Renal cortex interstitium (tissue), 15 donors: ENCODE measurements at places on chromosomes 6 and 20.
A peak's percentile ranks its signal among the peaks of the same experiment; 100 is the strongest.

- no peak for DNase-seq
These were observed 4.0 kb upstream of the GABRR1 start for GRCh38 chr6:89221129-89221528.

- no peak for DNase-seq
These were observed 59.9 kb upstream of the TINAG start for GRCh38 chr6:54248319-54248718.

- DNase-seq, result no peak
These were observed 236.6 kb upstream of the PDE10A start for GRCh38 chr6:165899611-165900010.

DNA sequence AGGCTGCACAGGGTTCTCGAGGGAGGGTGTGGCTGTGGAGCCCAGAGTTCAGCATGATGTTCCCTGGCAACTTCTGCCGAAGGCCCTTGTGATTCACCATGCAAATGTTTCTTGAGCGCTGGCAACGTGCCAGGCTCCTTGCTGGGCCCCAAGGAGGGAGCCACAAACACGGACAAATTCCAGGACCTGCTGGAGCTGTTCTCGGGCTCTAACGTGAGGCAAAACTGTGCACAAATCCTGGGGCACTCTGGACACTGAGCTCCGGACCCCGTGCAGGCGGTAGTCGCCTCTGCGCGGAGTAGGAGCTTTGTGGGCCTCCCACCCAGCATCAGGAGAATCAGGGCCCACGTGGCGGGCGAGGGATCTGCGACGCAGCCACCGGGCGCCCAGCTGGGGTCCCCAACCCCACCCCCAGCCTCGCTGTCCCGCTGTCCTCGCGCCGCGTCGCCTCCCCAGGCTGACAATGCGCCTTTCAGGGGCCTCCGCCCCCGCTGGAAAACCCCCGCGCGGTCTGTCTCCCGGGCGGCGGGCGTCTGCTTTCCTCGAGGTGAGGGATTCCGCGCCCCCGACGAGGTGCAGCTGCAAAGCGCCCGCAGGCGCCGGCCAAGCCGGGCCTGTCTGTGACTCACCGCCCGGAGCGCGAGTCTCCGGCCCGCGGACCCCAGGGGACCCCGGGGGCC, 31.7 kb upstream of the SCUBE3 start:
- no peak for DNase-seq

DNA sequence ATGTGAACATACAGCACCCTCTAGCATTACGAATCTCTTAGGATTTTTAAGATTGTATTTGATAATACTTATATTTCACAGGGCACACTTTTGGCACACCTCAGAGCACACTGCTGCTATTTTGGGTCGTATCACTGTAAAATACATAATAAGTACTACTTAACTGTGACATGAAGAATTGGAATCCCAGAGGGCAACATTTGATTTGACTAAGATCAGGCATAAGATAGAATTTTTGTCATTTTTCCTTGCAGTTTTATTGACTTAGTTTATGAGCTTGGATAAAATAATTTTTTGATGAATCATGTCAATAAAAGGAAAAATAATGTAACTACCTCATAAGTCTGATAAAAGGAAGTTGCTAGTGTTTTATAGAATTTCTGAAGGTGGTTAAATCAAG, 22.4 kb downstream of the MRS2 start:
- DNase-seq, result no peak

DNA sequence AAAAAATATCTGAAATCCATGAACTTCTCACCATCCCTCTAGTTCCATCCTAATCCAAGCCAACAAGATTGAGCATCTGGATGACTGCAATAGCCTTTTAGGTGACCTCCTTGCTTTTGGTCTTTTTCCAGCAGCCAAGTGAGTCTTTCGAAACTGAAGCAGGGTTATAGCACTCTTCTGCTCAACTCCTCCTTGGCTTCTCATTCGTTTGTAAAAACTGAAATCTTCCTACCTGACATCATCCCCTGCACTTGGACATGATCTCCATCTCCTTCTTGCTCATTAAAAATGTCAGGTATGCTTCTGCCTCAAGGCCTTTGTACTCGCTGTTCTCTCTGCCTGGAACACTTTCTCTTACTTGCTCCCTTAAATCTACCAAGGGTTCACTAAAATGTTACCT, 46.0 kb downstream of the STX7 start:
- DNase-seq, result no peak

DNA sequence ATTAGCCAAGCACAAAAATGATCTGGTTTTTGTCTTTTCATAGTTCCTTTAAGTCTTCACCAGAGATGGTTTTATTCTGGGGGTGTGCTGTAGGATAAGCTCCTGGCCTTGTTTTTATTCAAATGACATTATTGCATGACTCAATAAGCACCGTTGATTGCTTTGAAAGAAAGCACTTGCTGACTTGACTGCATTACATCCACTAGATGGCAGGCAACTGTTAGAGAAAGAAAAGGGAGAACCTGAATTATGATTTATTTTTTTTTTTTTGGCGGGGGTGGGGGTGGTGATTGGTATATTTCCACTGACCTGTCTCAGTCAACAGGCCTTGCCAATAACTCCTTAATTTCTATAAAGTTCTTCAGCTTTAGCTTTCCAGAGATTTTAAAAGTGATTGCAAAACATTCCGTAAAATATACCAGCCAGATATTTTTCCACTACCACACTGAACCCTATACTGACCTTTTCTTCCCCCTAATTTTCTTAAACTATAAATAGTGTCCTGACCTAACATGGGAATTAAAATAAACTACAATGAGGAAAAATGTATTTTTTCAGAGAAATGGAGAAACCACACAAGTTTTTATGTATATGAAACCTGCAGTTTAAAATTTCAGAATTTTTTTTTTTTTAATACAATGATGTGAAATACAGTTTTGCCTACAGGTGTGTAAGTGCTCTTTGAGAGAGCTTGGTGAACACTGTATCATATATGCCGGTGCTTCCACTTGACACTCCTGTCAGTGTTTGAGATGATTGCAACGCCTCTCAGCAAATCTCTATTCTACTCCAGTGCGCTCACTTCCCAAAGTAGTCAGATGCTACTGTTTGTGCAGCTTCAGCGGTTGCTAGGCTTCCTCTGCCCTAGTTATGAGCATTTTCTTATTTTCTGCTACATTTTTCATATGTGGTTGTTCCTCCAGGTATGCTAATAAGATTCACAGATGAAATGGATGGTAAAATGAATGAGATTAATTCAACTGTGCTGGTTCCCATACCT, 274.3 kb downstream of the CD109 start:
- no peak for DNase-seq

DNA sequence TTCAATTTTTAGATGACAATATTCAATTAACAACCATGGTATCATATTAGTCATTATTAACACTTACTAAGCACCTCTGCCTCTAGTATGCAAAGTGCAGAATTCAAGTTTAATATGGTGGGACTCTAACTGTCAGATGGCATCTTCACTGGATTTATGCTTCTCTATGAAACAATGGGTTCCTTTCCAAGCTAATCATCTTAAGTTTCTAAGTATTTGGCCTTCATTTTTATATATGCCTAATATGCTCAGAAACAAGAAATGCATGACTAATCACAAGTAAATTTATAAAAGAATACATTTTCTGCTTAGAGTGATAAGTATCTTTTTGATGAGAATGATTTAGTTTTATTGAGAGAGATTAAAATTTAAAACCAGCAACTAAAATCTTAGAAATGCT, 144.7 kb downstream of the HIVEP2 start:
- no peak for DNase-seq

DNA sequence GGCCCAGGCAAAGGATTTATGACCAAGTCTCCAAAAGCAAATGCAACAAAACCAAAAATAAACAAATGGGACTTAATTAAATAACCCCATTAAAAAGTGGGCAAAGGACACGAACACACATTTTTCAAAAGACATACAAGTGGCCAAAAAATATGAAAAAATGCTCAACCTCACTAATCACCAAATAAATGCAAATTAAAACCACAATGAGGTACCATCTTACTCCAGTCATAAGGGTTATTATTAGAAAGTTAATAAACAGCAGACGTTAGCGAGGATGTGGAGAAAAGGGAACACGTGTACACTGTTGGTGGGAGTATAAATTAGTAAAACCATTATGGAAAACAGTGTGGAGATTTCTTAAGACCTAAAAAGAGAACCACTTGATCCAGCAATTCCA, 71.1 kb downstream of the CEP162 start:
- no peak for DNase-seq

GRCh38 chr6:28712982-28713381, 187.3 kb downstream of the GPX5 start:
- DNase-seq, result no peak

- no peak for DNase-seq
These were observed 118.0 kb downstream of the NFATC2 start for GRCh38 chr20:51424270-51425117.

- DNase-seq, result no peak
These were observed 26.3 kb downstream of the C6orf89 start for GRCh38 chr6:36912030-36912454.

DNA sequence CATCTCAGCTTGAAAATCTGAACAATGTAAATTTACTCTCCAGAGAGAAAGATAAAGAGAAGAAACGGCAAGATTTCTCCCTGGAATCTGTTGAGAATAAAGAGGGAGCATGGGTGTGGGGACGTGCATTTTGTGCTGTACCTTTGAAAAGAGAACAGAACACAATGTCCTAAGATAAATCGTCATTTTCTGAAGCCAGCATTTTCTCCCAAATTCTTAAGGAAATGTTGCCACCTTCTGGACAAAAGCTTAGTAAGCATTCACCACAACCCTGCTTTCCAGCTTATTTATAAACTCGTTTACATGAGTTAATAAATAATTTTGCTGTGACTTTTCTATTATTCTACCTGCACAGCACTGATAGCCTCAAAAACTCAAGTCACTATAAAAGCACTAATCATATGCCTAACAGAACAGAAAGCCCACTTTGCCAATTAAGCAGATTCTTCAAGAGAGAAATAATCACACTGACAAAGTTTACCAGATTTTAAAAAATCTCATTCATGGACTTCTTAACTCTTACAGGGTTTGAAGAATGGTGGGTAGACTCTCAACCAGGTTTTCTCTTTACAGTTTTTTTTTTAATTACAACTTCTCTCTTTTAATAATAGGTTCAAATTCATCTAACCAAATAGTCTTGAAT, 155.8 kb downstream of the MBOAT1 start:
- peak; percentile 80 for DNase-seq

DNA sequence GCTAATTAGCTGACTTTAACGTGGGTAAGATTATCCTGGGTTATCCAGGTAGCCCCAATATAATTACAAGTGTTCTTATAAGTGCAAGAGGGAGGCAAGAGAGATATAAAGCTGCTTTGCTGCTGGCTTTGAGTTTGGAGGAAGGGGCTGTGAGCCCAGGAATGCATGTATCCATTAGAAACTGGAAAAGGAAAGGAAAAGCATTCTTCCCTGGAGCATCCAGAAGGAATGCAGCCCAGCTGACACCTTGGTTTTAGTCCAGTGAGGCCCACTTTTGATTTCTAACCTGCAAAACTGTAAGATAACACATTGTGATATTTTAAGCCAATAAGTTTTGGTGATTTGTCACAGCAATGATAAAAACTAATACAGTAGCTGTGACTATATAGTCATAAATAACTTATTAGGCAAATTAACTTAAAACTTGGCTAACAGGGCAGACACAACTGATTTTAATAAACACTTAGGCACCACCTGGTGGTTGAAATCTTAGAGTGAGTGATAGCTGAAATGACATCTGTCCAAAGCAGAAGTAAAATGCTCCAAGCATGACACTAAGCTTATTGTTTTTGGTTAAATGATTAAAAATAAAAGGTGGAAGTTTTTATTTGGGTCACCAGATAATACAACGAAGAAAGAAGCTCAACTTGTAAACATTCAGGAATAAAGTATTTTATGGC, 35.6 kb downstream of the ADGRF4 start:
- no peak for DNase-seq

DNA sequence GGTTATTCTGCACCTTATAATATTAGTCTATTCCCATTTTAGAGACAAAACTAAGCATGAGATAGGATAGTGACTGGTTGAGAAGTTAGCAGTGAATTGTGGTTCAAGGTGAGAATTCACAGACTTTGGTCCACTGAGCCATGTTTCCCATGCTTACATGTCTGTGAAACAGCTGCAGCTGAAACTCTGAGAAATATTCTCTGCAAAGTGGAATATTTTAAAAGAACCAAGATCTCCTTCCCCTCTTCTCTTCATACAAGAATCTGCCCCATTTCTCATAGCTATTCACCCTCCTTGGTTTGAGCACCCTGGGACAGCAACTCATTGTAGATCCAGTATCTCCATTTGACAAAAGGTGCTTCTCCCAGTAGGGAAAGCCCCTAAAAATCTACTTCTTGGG, 70.2 kb upstream of the TMEM170B start:
- DNase-seq, result no peak

DNA sequence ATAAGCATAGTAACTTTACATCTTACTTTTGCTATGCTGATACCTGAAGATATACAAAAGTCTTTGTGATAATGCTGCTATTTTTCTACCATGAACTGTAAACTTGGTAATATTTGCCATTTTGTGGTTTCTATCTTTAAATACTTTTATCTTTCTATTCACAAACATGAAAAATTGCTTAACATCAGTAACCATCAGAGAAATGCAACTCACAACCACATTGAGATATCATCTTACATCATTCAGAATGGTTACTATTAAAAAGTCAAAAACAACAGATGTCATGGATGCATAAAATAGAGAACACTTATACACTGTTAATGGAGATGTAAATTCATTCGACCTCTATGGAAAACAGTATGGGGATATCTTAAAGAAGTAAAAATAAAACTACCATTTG, 112.0 kb downstream of the TRDN start:
- no peak for DNase-seq

GRCh38 chr6:3249821-3250220, 8.9 kb upstream of the PSMG4 start:
- no peak for DNase-seq

DNA sequence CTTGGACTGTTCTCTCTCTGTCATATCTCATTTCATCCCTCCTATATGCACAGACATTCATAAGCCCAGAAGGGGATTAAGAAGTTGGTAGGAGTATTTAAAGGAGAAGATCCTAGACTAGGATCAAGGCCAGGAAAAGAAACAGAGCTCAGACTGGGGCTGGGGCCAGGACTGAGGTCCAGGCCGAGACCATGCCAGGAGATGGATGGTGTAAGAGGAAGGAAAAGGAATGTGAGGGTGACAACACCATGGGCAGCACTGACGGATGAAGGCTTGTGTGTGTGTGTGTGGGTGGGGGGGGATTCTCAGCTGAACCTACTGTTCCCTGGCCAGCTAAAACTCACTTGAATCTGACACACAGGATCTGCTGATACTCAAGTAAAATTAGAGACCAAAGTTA, 182.1 kb downstream of the KIF6 start:
- DNase-seq, result no peak

- no peak for DNase-seq
These were observed 7.1 kb upstream of the PHACTR3 start for GRCh38 chr20:59597240-59597639.

- DNase-seq, result no peak
These were observed 28.7 kb upstream of the SIRPG start for GRCh38 chr20:1686151-1686748.

GRCh38 chr6:44271914-44272313, 1.7 kb downstream of the TMEM151B start:
- no peak for DNase-seq
